ENCODE measurements at places on chromosomes 7 and 10. TPM values are rescaled to one million over a fixed set of nuclear protein-coding genes. Genes with fewer than 3 reads are reported as not detected.

- no peak for DNase-seq
Measured at GRCh38 chr7:133491846-133492652, 239.2 kb downstream of the EXOC4 start.

DNA sequence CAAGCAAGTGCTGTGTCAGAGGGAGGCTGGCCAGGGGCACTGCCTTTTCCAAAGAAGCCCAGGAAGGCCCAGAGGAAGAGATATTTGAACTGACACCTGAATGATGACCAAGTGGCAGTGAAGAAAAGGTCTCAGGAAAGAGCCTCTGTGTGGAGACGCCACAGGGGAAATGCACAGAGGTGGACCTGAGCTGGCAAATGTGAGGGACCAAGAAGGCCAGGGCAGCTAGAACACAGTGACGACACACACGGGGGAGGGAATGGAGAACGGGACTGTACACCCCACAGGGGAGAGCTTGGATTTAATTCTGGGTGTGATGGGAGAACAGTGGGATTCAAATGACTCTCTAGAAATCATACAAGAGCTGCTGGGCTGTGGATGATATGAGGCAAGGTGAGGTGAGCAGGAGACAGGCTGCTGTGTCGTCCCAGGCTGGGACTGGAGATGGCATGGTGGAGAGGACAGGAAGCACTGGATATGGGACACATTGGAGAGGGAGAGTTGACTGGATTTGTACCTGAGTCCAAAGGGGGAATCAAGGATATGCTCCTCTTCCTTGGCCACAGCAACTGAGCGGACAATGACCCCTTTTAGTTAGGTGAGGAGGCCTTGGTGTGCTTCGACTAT, 84.2 kb upstream of the DDC start:
- DNase-seq: peak; percentile 42

GRCh38 chr7:1291357-1291689, 58.7 kb downstream of the UNCX start:
- DNase-seq: no peak

DNA sequence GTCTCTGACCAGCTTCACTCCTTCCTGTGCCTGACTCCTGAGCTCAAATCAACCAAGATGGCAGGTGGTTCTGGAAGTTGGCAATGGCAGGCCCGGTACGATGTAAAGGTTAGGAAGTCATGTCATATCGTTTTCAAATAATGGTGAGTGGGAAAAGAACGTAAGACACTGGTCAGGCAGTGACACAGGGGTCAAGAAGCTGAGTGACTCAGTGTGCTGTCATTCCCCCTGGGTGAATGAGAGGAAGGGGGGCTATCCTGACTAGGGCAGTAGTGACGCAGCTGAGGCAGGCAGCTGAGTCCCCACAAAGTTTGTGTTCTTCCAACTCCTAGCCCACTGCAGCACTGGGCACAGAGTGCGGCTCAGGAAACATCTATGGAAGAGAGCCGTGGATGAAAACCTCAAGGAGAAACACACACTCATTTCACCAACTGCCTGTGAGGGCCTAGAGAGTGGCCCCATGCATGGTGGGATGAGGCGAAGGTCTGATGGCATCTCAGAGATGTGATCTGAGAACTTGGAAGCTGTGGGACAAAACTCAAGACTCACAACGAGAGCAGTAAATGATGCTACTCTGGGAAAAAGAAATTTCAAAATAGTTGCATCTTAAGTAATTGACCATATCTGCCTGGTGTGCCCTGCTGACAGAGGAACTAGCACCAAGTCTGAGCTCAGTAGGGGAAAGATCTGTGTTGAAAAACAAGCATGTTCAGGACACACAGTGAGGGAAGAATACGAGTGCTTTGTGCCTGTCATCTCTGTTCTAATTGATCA, 23.2 kb downstream of the CREB3L2 start:
- peak; percentile 89 for DNase-seq

UPK3BL1 gene
- total RNA-seq: 6.5 TPM

DNA sequence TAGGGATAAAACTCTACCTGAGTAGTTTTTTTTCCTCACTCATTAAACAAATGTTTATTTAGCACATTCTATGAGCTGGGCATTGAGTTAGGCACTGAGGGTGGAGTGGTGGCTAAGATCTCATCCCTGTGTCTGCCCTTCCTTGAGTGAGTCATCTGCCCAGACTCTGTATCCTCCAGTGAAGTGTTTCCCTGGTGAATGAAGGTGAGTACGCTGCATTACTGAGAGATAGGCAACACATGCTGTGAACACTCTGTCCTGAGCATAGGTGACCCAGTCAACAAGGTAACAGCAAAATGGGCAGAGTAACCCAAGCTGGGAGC, 5.8 kb downstream of the PITX3 start:
- DNase-seq: no peak

DNA sequence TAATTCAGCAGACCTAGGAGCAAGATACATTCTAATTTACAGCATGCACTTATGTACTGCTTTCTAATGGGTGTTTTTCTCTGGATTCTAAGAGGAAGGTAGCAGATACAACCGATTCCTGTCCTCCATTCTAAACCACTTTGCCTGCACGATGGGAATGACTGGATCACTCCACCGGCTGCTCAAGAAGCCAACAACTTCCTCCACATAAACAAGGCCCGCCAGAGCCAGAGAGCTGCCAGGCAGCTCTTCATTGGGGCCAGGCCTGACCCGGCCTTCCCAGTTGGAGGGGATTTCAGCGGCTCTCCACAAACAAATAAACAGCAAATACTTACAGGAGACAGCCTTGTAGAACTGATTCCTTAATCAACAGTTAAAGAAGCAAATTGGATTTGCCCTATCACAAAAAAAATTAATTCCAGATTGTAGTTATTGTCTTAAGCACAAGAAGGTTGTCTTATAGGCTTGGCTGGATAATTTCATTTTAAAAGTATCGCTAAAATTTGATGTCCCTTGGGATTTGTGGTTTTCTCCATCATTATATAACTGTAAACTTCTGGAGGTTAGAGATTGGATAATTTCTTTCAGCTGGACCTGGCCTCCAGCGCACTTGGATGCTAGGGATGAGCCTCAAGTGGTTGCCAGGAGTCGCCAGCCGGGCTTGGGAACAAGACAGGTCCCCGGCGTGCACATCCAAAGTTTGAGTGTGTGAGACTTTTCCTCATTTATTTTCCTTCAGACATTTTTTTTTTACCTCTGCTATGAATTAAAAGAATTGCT, 20.9 kb downstream of the EBF3 start:
- peak; percentile 59 for DNase-seq

DNA sequence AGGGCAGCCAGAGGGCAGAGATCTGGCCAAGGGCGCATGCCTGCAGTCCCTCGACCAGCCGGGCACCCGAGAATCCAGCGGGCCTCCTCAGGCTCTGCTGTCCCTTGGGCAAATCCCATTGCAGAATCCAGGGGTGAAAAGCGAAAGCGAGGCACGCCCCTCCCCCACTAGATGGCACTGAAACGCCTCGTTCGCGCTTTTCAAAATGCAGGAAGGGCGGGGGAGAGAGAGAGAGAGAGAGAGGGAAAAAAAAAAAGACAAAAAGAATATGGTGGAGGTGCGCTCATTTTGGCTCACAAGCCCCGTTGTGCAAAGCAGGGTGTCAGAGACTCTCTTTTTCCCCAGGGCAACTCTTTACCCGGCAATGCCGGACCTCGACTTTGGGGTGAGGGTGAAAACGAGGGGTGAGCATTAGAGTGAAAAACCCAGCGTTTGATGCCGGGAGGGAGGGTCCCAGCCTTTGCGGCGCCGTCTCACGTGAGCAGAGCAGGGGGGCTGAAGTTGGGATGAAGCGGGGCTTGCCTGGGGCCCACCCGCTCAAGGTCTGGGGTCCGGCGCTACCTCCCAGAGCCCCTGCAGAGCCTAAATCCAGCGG, 2.5 kb upstream of the TMEM178B start:
- DNase-seq: no peak

DNA sequence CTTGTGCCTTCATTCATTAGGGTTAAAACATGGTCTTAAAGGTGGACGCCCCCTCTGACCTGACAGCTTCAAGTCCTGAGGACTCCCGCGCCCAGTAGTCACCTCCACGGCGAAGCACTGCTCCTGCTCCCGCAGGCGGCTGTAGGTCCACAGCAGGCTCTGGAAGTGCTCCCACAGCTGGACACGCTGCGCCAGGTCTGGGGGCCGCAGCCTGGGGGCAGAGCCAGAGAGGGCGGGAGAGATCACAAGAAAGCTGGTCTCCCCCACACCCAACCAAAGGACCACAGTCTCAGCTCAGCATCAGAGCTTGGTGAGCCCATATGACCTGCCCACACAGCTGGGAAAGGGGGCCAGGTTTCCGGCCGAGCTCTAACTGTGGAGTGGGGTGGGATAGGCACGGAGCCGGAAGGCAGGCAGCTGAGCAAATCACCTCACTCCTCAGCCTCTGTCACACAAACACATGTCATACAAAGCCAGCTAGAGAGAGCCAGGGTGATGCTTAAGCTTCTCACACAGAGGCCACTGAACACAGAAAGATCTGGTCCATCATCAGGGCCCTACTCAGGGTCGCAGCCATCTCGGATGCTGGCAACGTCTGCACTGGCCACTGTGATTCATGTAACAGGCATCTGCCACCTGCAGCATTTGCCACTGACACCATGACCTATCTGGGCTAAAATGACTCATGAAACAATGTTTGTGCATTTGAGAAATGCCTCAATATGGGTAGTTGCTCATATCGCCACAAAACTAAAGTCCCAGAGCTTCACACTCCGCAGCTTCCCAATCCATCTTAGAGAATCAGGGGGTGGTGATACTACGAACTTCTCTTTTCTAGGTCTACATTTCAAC, 12.6 kb downstream of the HPS1 start:
- DNase-seq: no peak

CTAGE4 gene
- 0.29 TPM for total RNA-seq

DNA sequence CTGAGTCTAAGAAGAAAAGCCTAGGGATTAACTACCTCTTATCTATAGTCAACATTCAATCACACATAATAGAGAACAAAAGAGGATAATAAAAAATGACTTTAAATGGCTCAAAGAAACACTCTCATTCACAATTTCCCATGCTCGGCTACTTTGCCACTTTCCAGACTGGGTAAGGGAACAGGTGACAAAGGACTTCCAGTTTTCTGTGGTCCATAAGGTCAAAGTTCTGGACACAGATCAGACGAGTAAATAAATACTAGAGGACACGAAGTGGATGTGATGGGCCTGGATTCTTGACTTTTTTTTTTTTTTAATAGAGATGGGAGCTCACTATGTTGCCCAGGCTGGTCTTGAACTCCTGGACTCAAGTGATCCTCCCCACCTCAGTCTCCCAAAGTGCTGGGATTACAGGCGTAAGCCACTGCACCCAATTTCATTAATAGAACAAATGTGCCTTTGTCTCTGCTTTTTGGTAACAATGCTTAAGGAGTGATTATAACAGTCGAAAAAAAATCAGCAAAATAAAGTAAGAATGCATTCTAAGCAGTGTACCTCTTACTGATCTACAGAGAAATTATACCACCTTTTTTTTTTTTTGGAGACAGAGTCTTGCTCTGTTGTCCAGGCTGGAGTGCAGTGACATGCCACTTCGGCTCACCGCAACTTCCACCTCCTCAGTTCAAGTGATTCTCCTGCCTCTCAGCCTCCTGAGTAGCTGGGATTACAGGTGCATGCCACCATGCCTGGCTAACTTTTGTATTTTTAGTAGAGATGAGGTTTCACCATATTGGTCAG, 70.6 kb downstream of the WAPL start:
- DNase-seq: no peak

TUBB8 gene
- not detected for total RNA-seq

DNA sequence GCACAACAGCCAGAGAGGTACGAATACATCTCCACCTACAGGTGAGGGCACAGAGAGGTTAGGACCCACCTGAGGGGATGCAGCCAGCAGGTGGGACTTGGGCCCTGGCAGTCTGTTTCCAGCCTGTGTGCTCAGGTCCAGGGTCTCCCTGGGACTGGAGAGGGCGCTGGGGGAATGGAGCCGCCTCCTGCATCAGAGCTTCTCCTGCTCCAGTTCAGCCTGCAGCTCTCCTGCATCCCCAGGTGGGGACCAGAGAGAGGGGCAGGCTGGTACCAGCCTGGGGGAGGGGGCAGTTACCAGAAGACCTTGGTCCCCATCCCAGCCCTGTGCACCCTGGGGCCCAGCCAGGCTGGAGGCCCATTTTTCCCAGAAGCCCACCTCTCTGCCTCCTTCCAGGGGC, 80.7 kb downstream of the LHPP start:
- no peak for DNase-seq

DNA sequence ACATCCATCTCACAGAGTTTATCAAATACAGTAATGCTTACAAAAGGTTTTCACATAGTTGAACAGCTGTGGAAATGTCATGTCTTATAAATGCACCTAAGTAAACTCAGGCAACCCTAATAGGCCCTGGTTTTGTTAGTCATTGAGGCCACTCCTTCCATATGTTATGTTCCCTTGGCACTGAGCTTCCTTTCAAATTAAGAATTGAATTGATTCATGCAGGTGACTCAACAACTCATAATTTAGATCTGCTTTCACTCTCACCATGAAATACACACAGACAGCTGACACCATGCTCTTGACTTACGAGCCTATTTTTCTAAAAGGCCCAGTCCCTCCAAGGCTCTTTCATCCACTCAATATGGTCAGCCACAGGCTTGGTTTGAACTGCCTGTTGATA, 476.9 kb downstream of the KCNMA1 start:
- DNase-seq: no peak

SYT15 gene
- total RNA-seq: 6.8 TPM

IFIT2 gene
- 6.1 TPM for total RNA-seq

- DNase-seq: no peak
Measured at GRCh38 chr10:76106611-76107010, 675.2 kb downstream of the LRMDA start.

RHOBTB1 gene
- 15.4 TPM for total RNA-seq

- peak; percentile 93 for DNase-seq
Measured at GRCh38 chr10:72274730-72275350, 1.1 kb downstream of the DDIT4 start.

INHBA gene
- 71.2 TPM for total RNA-seq

GRCh38 chr10:48468130-48468790, 136.6 kb downstream of the ARHGAP22 start:
- DNase-seq: no peak

GDF2 gene
- not detected for total RNA-seq

CDC14C gene
- not detected for total RNA-seq

GRCh38 chr7:158885624-158886023, 29.3 kb downstream of the DYNC2I1 start:
- DNase-seq: no peak

CCL24 gene
- total RNA-seq: not detected

- no peak for DNase-seq
Measured at GRCh38 chr10:130636313-130636930, 500.2 kb downstream of the GLRX3 start.

- no peak for DNase-seq
Measured at GRCh38 chr7:36937754-36938563, 213.7 kb upstream of the AOAH start.

DNA sequence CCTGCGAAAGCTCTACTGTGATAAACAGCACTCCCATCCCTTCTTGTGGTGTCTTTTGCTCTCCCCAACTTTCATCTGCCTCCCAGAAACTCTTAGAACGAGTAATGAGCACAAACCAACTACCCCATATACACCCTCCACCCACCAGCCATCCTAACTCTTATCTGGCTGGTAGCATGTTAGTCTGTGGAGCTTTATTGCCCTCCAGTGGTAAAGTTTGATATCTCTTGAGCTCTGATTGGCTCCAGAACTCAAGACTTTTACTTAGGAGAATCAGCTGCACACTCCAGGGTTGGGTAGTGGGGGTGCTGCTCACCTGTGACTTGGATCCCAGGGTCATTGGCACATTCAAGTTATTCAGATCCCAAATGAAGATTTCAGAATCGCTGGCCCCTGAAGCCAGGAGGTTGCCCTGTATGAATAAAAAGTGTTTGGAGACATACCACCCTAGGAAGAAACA, 10.9 kb downstream of the SEC31B start:
- DNase-seq: no peak

- DNase-seq: no peak
Measured at GRCh38 chr7:111558991-111559390, 3.3 kb downstream of the IMMP2L start.

- no peak for DNase-seq
Measured at GRCh38 chr7:45881759-45882464, 6.4 kb upstream of the IGFBP1 start.
